ENCODE measurements at places on chromosomes 11 and 22.

DNA sequence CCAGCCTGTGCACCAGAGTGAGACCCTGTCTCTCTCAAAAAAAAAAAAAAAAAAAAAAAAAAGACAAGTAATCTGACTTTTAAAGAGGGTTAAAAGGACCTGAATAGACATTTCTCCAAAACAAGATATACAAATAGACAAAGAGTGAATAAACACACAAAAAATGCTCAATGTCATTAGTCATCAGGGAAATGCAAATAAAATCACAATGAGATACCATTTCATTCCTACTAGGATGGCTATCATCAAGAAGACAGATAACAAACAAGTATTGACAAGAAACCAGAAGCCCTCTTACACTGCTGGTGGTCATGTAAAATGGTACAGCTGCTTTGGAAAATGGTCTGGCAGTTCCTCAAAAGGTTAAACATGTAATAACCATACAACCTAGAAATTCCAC, 4.1 kb downstream of the RIC3 start:
- no peak for DNase-seq

GRCh38 chr11:9575260-9576240, 2.1 kb downstream of the WEE1 start:
- peak; percentile 75 for DNase-seq

- no peak for DNase-seq
Measured at GRCh38 chr11:69014898-69015549, 2.0 kb upstream of the MRGPRF start.

GRCh38 chr11:4886186-4886585, 4.5 kb downstream of the OR51T1 start:
- DNase-seq = no peak

DNA sequence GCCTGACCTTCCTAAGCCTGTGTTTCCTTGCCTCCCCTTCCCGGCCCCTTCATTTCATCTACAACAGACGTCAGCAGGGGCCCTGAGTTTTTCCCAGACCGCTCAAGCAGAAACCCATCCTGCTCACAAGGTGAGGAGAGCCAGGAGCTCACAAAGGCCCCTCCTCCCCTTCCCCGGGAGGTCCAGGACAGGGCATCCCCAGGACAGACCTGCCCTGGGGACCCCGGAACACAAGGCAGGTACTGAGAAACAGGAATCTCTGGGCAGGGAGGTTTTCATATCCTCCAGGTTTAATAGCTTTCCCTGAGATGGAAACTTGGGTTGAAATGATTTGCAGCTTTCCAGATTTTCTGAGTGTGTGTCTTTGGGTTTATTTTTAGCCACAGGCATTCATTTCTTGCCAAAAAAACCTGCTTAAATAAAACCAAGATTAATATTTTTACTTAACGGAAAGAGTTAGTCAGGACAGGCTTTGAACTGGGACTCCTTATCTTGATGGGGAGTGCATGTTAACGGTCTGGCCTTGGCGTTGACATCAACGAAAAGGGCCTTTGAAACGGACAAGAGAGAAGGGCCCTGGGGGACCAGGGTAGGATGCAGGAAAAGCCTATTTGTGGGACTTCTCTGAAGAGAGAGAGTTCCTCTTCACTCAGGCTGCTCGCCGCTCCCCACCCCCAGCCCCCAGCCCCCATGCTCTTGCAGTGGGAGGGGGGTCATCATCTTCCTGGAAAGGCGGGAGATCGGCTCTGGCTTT, 38.5 kb downstream of the TIMP3 start:
- peak; percentile 94 for DNase-seq

DNA sequence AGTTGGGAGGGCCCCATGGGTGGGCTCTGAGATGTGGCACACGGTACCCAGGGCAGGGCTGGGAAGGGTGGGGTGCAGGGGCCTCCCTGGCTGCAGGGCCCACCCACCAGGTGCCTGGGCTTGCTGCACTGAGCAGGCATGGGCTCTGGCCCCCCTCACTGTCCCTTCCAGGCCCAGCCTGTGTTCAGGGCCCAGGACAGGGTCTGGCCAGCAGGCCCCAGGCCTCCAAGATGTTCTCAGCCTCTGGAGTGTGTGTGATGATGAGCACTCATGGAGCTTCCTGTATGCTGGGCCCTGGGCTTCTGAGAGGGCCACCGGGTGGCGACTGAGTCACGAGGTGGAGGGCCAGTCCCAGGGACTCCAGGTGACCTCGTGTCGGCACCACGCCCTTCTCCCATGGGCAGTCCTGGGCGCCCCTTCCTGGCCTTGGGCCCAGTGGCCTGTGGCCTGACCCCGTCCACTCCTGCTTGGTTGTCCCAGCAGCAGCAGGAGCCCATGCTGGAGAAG, 55.9 kb upstream of the CCDC188 start:
- no peak for DNase-seq

Data from kidney (tissue), 22 donors.